ENCODE measurements at places on chromosomes 5 and 9.

DNA sequence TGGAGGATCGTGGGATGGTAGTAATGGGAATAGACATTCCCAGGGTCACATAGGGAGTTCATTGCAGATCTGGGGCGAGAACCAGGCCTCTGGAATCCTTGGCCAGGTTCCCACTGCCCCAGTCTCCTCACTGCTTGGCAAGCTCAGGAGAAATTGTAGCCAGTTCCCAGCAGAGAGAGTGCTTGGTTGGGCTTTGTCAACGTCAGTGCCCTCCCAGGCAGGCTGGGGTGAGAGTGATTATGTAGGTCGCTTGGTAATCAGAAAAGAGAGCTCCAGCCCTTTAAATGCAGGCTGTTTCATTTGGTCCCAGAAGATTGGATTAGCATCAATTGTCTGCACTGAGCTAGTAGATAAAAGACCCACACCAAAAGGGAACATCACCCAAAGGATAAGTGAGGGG lies 51.8 kb upstream of the GALNT10 start:
- DNase-seq: no peak

DNA sequence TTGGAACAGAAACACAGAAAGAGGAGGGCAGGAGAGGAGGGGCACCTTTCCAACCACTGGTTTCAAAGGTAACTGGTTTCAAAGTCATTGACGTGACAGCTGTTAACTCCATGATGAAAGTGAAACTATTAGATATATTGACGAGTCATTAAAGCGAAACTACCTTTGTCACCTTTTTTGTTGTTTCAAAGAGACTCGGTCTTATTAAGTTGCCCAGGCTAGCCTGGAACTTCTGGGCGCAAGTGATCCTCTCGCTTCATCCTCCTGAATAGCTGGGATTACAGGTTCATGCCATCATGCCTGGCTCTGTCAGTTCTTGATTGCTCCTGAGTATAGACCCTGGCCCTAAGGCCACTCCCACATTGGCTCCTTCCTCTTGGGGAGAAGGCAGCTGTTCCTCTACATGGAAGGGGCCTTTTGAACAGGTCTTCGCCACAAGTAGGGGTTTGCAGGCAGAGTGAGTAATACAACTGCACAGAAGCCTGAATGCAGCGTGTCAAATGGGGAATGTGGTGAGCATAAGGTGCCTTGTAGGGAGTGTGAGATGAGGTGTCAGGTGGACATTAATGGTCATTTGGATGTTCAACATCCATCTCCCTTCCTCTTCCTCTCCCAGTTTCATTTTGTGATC lies 3.4 kb upstream of the F12 start:
- no peak for DNase-seq

DNA sequence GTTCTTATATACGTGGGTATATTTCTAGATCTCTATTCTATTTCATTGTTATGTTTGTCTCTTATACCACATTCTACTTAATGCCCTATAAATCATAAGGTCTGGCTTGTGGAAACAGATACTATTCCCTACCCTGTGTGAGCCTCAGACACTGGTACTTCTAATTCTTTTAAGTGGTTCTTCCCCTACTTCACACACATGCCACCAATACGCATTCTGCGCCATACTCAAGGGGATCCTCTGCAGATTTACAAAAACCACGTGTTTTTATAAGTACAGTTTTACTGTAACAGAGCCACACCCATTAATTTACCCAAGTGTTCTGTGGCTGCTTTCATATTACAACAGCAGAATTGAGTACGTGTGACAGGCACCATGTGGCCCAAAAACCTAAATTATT lies 195.6 kb downstream of the SAXO1 start:
- peak; percentile 61 for DNase-seq

- no peak for DNase-seq
Measured at GRCh38 chr9:70566751-70567150, 152.3 kb upstream of the KLF9 start.

DNA sequence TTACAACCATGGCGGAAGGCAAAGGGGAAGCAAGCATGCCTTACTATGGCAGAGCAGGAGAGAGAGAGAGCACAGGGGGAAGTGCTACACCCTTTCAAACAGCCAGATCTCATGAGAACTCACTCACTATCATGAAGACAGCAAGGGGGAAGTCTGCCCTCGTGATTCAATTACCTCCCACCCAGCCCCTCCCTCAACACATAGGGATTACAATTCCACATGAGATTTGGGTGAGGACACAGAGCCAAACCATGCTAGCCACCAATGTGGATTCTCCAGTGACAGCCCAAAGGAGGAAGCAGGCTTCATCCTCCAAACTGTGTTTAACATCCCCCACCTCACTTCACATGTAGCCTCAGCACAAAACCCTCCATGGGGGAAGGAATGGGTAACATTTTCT lies 563.7 kb downstream of the CDK5RAP2 start:
- DNase-seq: no peak

All from NCI-H187 treated with DMSO at 0.1 percent for 48 hours (cell line).